ENCODE measurements at places on chromosomes 11 and 22.

- DNase-seq = peak; percentile 23
These were observed 22.7 kb upstream of the ACER3 start for GRCh38 chr11:76837696-76838677.

DNA sequence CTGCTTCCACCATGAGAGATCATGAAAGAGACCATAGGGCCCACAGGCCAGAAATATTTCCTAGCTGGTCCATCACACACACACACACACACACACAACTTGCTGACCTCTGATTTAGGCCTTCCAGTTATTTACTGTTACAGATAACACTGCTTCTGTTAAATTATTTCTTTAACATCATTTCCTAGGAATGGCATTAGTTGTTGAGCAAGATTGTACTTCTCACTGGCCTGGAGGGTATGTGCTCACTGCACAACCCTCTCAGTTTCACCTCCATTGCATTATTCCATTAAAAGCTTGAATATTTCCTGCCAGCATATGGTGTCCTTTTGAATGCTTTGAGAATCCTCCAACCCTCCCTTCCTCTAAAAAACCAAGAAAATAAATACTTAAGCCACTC is 104.4 kb downstream of the MICAL2 start:
- no peak for DNase-seq

GRCh38 chr11:118148856-118149255 is 3.8 kb downstream of the SCN4B start:
- DNase-seq = no peak

GRCh38 chr11:60347084-60347797 is 20.2 kb downstream of the MS4A6E start:
- DNase-seq = no peak

GRCh38 chr11:34161812-34162492 is 56.5 kb downstream of the NAT10 start:
- no peak for DNase-seq

GRCh38 chr11:18650859-18651557 is 16.9 kb upstream of the SPTY2D1 start:
- peak; percentile 10 for DNase-seq

GRCh38 chr11:124090996-124091395 is 24.3 kb upstream of the VWA5A start:
- no peak for DNase-seq

DNA sequence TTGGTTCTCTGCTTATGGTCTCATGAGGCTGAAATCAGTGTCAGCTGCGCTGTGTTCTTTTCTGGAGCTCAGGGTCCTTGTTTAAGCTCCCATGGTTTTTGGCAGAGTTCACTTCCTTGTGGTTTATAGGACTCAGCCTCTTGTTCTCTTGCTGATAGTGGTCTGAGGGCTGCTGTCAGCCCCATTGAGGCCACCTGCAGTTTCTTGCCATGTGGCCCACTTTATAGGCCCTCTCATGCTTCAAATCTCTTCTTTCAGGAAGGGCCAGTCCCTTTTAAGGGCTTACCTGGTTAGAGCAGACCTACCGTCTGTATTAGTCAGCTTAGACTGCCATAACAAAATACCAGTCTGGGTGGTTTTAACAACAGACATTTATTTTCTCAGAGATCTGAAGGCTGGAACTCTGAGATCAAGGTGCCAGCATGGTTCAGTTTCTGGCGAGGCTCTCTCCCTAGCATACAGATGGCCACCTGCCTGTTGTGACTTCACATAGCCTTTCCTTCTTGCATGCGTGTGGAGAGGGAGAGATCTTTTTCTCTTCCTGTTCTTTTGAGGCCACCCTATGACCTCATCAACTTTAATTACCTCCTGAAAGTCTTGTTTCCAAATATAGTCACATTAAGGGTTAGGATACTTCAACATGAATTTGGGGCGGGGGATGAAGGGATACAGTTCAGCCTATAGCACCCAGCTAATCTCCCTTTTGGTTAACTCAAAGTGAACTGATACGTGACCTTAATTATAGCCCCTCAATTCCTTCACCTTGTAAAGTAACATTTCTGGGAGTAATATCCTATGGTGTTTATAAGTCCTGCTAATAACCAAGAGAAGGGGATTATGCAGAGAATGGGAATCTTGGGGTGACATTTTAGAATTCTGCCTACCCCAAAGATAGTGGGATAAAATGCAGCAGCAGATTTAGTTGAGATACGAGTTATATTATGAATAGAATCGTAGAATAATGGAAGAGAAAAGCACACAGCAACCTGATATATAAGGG is 131.8 kb downstream of the UVRAG start:
- peak; percentile 46 for DNase-seq

- no peak for DNase-seq
These were observed 110.6 kb downstream of the ETS1 start for GRCh38 chr11:128476729-128477128.

DNA sequence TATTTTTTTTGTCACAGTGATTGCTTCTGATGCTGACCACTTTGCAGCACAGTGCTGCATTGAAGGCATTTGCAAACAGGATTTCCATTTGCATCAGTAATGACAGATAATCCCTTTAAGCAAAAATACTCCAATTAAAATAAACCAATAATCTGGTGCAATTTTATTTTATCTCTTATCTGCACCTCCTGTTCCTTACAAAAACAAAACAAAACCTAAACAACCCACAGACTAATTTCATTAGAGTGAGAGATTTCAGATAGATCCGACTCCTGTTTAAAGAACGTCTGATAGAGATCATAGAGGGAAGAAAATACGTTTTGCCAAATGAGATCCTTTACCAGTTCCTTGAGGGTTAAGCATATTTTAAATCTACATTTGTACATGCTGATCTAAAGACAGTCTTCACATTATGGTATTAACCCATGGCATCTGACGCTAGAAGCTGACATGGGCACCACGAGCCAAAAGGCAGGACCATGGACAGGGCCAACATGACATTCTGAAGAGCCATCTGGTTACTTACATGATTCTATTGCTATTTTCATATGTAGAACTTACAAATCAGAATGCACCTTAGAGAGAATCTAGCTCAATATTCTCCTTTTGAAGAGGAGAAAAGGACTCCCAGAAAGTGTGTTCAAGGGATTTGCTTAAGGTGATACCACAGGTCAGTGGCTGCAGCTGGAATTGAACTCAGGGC is 286.2 kb upstream of the NARS2 start:
- DNase-seq = no peak

DNA sequence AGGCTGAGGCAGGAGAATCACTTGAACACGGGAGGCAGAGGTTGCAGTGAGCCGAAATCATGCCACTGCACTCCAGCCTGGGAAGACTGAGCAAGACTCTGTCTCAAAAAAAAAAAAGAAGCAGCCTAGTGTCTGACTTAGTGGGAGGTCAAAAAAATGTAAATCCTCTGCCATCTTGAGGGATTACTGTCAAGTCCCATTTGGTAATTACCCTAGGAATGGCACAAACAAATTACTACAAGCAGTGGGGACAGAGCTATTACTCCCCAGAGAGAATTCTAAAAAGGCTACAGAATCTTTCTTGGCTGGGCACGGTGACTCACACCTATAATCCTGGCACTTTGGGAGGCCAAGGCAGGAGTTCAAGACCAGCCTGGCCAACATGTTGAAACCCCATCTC is 3.8 kb downstream of the SERPING1 start:
- DNase-seq = no peak

GRCh38 chr11:122346006-122346405 is 230.0 kb upstream of the BLID start:
- DNase-seq = no peak

GRCh38 chr11:78290293-78291176 is 101.8 kb downstream of the USP35 start:
- no peak for DNase-seq

DNA sequence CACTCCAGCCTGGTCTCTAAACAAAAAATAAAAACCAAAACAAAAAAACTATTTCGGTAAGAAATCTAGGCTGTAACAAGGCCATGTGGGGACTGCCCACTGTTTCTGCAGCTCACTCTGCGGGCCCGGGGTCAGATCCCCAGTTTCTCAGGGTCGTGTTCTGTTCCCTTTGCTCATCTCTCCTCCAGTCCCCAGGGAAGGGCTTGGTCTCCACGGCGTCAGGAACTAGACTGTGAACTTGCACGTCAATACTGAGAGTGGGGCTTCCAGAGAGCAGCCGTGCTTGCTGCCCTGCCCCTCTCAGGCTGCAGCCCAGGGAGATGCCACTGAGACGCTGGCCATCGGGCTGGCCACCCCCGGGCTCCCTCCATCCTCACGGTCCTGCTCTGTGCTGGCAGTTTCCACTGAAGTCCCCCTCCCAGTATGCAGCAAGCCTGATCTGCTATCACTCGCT is 33.7 kb upstream of the MOB2 start:
- no peak for DNase-seq

- no peak for DNase-seq
These were observed 45.5 kb downstream of the GAS2 start for GRCh38 chr11:22711880-22712279.

DNA sequence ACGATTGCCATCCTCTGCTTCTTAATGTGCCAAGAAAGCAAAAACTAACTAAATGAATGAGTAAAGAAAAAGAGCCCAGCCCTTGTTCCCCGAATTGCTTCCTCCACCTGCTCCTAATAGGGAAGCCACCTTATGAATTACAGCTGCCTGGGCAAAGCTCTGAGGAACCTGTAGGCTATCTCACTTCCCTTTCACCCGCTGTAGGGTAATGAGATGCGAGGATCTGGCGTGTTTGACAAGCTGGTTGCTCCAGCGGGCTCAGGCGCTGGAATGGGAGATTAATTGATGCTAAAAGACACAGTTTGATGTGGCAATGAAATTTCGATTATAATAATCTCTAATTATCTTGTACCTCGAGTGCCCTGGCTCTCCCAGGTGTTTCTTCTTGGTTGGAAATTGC is 256.4 kb downstream of the NTM start:
- no peak for DNase-seq

DNA sequence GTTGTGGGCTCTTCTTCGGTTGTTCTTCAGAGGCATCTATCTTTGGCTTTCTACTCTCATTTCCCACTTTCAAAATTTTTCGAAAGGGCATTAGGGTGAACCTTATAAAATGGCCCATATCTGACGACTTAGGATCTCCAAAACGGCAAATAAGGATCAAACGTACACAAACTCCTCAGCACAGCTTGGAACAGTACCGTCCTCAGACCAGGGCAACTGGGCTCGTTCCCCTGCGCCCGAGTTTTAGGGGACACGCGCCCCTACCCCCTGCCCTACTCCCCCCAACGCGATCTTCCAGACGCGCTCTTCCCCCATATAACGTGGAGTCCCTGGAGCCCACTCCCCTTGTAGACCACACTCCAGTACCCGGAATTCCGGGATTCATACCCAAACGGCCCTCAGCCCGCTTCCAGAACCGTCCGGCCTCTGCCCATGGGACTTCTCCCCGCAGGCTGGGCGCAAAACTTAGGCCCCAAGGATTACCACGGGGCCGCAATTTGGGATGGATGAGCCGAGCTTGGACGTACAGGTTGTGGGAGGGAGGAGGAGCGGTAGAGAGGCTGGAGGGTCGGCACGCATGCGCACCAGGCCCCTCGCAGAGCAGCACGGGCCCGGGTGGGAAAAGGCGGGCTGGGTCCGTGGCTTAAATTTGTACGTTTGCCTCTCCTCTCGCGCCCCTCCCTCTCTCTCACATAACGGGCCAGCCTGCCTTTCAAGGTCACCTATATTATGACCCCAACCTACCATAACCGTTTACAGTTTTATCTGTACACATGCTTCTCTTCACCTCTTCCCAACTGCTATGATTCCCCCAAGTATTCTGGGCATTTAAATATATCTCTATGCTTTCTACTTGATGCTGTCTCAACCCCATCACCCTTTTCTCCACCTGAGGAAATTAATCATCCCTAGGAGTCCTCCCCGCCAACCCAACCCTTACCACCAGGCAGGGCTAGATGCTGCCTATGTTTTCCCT is 3.4 kb downstream of the CCDC89 start:
- peak; percentile 89 for DNase-seq

GRCh38 chr11:131913267-131913666 is 542.9 kb downstream of the NTM start:
- DNase-seq = no peak

DNA sequence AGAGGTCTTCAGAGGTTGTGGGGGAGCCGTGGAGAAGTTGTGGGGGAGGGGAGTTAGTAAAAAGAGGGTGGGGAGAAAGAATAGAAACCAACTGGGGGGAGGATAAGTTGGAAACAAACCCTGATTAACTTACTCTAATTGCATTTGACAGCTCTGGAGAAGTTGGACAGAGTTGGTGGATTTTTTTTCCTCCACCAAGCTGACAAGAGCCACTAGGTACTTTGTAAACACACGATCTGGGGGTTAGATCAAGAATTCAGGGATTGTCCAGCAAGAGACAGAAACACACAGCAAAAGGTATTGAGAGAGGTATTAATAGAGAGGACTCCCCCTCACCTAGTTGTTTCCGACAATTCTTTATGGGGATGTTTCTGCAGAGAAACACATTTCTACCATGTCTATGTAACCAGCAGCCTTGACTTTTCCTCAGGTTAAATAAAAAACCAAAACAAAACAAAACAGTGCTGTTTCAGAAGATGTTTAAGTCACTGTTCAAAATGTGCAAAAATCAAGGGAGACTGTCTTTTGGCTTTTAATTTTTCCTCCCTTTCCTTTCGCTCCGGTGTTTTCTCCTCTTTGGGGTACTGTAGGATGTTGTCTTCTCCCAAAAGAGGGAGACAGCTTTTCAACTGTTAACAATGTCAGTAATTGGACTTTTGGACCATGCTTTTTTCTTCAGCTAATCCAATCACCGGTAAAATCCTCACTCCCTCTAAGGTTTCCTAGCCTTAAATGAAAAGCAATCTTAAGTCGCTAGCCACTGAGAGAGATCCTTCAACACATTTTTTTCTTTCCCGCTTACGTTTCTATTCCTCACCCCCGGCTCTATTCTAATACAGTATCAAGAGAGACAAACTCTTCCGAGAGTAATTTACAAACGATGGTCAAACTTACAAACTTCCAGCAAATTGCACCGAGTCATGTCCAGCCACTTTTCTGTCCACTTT is 708 bp downstream of the MAML2 start:
- DNase-seq = no peak

DNA sequence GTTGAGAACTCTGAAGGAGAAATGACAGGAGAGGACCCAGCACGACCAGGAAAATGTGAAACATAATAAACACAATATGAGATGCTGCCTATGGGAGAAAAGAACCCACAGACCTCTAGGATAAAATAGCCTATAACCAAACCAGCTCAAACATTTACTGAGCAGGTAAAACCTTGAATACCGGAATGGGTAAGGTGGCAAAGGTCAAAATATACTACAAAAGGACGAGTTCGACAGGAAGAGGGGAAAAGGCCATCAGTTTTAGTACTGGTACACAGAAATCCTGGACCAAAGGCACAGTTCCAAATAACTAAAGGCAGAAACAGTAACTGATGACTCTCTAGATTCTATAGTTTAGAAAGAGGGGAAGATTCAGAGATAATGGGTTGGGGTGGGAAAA is 96.3 kb downstream of the AMBRA1 start:
- DNase-seq = no peak

DNA sequence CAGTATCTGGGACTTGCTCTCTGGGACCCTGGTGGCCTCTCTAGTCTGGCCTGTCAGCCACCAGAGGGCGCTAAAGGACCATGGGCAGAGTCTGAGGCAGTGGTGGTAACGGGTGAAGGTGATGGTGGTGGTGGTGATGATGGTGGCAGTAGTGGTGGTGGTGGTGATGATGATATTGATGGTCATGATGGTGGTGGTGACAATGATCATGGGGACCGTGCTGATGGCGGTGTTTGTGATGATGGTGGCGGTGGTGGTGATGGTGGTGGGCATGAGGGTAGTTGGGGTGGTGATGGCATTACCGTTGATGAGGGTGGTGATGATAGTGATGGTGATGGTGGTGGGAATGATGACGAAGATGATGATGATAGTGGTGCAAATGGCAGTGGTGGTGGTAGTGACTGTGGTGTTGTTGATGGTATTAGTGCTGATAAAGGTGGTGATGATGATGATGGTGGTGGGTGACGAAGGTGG is 16.0 kb downstream of the TRPM5 start:
- peak; percentile 30 for DNase-seq

- DNase-seq = no peak
These were observed 8.9 kb upstream of the GRK3 start for GRCh38 chr22:25555586-25555985.
